Epithelial cell of proximal tubule (primary cell): ENCODE measurements at places on chromosomes 5 and 9.

- DNase-seq, result no peak
Measured at GRCh38 chr5:60959156-60959555, 14.2 kb downstream of the NDUFAF2 start.

- DNase-seq, result no peak
Measured at GRCh38 chr5:555058-555623, 30.9 kb upstream of the SLC9A3 start.

DNA sequence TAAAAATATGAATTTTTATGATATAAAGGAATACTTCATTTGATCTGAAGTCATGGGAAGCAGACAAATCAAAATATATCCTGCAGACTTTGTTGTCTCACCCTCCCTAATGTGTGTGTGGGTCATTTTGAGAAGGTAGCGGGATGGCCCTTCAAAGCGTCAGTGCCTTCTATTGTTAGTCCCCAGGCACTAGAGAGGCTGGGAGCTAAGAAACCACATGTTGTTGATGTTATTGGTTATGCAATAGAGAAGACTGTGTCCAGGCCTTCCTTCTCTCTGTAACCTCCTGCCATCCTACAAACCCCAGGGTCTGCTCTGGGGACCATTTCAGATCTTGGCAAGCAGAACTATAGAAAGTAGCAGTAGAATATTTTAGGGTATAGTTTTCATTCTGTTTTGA lies 94.7 kb downstream of the NLN start:
- DNase-seq, result no peak

DNA sequence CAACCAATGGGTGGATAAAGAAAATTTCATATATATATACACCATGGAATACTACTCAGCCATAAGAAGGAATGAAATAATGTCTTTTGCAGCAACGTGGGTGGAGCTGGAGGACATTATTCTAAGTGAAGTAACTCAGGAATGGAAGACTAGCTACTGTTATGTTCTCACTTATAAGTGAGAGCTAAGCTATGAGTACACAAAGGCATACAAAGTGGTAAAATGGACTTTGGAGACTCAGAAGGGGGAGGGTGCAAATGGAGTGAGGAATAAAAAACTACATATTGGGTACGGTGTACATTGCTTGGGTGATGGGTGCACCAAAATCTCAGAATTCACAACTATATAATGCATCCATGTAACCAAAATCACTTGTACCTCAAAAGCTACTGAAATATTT lies 67.2 kb upstream of the RUSC2 start:
- DNase-seq, result no peak

DNA sequence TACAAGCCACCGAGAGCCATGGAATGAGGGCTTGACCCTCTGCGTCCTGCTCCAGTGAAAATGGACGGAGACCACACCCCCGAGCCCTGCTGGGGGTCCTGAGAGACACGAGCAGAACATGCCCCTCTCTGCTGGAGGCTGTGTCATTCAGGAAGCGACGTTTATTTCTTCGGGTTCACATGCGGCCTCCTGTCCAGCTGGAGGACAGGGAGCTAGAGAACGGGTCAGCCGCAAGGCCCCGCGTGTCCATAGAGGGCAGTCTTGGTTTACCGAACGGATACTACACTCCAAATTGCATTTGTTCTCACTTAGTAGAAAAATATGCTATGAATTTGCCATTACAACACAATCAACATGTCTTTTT lies 36.1 kb downstream of the MRPL36 start:
- DNase-seq, result no peak

DNA sequence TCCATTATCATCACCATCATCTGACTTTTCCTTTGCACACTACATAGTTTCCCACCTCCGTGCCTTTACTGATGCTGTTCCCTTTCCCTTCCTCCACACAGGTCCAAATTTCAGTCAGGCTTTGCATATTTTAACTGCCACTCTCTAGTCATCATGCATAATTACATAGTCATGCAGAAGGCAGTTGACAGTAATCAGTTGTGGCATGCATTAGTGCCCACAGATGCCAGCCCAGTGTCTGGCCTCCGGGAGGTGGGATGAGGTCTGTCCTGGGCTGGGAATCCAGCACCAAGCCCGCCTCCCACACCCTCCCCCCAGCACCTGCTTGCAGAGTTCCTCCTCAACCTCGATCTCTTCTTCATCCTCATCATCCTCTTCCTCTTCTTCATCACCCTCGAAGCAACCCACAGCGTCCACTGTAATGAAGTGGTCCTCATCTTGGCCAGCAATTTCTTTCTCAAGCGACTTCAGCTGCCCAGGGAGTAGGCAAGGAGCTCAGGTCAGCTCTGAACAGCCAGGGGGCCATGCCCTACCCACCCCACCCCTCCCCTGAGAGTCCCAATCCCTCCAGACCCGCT lies 8.8 kb downstream of the BBLN start:
- no peak for DNase-seq

GRCh38 chr5:55483885-55484284 lies 50.9 kb downstream of the PLPP1 start:
- DNase-seq, result no peak
